ENCODE measurements at places on chromosomes 13 and 19.

GRCh38 chr19:56508290-56508778, 679 bp downstream of the ZNF471 start:
- no peak for DNase-seq

DNA sequence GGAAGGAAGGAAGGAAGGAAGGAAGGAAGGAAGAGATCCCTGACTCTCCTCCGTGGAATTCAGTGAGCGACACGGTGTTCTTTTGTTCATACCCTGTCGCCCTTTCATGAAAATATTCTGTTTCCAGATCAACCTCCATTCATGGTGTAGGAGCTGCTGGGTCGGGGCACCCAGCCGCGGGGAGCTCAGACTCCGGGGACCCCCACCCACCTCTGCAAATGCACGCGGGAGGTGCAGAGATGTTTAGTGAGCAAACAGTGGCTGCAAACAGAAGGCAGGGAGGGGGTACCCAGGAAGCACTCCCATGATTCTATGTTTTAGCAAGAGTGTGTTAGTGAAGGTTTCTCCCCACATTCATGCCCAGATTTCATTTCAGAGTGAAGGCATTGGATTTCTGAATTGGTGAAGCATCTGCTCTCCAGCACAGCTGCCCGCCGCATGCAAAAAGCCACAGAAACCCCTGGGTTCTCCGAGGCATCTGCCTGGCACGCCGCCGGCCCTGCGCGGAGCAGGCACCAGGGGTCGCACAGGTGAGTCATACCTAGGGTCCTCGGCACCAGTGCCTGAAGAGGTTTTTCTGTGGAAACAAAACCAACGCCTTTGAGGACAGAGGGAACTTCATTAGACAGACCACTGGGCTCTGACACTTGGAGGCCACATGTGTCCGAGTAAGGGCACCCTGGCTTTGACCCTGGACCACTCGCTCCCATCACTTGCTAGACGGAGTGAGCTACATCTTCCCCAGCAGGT, 80.6 kb downstream of the ZNF557 start:
- DNase-seq: no peak

DNA sequence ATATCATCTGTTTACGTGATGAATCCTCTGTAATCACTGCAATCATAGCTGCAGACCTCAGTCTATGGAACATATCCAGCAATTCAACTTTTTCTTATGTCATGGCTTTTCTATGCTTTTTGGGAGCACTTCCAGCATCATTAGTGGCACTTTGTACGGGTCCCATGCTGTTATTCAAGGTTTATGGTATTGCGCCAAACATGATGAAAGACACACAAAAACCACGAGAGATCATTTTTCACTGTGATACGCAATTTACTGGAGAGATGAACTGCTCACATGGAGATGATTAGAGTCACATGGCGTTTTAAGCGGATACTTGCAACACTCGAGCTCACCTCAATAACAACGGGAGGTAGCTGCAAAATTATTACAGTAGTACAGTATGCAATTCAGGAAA, 2101.7 kb upstream of the PCDH20 start:
- no peak for DNase-seq

DNA sequence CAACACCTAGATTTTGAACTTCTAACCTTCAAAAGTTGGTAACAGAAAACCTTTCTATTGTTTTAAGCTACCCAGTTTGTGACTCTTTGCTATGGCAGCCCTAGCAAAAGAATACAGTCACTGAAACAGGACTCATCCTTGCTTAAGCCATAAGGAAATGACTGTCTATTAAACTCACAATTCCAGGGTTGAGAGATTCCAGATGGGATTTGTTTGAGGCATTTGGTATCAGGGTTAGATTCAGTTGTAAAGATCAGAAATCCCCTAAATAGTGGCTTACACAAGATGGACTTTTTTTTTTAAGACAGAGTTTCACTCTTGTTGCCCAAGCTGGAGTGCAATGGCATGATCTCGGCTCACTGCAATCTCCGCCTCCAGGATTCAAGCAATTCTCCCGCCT, 41.1 kb upstream of the RGCC start:
- no peak for DNase-seq

DNA sequence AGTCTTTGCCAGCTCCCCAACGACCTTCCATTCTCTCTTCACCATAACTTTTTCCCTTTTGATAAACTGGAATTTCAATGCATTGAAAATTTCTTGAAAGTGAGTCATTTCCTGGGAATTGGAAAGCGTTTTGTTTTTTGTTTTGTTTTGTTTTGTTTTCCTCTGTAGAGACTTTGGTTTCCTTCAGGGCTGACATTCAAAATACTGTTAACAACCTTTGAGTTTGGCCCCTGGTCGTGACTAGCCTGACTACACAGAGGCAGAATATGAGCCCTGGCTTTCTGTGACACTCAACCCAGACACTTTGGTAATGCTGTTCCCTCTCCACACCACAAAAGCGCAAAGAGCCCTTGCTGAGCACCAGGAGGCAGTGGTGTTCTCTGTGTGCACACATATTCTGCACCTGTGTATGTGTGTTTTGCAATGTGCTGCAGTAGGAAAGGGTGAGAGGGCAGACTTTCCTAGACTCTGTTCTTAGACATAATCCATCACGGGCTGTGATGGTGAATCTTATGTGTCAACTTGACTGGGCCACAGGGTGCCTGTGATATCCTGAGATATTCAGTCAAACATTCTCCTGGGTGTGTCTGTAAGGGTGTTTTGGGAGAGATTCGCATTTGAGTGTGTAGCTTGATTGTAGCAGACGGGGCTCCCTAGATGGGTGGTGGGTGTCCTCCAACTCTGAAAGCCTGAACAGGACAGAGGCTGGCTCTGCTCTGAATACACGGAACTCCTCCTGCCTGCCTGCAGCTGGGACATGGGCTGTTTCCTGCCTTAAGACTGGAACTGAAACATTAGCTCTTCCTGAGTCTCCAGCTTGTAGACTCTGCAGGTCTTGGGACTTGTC, 29.5 kb upstream of the ANKRD10 start:
- DNase-seq: peak; percentile 82

GRCh38 chr19:28126135-28126898, 1086.6 kb downstream of the UQCRFS1 start:
- DNase-seq: no peak

Measured in H54 (cell line).